ENCODE measurements at places on chromosomes 7 and 10.

DNA sequence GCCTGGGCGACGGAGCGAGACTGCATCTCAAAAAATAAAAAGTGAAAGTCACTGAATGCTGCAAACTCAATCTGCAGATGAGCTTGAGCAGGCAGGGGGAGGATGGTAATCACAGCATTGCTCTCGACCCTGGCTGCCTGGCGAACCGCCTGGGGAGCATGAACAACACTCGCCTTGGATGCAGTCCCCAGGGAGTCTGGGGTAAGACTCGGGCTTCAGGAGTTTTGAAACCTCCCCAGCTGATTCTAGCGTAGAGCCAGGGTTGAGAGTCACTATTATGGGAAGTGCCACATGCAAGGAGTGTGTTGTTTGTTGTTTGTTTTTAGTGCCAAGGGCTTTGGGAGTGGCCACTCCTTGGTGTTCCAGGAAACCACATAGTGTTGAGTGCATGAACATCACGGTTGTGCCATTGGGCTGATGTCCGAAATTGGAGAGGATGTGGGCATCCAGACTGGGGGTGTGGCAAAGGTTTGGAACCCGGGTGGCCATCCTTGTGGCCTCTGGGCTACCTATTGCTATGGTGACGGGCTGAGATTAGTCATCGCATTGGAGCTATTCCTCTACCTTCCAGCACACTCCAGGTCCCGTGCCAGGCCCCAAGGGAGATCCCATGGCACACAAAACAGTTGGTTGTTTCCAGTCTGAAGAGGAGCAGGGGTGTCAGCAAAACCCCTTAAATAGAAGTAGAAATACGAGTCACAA, 92.6 kb downstream of the RGS10 start:
- no peak for DNase-seq

DNA sequence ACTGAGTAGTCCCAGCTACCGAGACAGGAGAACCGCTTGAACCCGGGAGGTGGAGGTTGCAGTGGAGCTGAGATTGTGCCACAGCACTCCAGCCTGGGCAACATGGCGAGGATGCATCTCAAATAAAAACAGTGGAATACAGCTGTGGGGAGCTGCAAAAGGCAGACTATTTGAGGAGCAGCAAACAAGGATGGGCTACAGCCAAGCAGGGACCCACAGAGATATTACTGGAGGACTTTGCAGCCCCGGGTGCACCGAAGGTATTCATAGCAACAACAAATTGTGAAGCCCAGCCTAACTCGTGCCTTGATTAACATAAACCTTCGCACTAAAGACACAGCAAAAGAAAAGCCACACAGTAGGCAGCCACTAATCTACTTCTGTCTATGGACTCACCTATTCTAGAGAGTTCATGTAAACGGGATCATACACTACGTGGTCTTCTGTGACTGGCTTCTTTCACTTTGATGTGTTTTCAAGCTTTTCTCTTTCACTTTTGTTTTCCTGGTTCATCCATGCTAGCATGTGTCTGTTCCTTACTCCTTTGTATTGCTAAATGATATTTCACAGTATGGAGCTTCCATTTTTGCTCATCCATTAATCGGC, 34.0 kb downstream of the PODXL start:
- DNase-seq, result no peak

- no peak for DNase-seq
Measured at GRCh38 chr10:60006062-60006461, 99.7 kb upstream of the CCDC6 start.

GRCh38 chr7:2611401-2611800, 20.4 kb upstream of the TTYH3 start:
- no peak for DNase-seq

- DNase-seq, result no peak
Measured at GRCh38 chr7:1219498-1219897, 13.2 kb upstream of the UNCX start.

DNA sequence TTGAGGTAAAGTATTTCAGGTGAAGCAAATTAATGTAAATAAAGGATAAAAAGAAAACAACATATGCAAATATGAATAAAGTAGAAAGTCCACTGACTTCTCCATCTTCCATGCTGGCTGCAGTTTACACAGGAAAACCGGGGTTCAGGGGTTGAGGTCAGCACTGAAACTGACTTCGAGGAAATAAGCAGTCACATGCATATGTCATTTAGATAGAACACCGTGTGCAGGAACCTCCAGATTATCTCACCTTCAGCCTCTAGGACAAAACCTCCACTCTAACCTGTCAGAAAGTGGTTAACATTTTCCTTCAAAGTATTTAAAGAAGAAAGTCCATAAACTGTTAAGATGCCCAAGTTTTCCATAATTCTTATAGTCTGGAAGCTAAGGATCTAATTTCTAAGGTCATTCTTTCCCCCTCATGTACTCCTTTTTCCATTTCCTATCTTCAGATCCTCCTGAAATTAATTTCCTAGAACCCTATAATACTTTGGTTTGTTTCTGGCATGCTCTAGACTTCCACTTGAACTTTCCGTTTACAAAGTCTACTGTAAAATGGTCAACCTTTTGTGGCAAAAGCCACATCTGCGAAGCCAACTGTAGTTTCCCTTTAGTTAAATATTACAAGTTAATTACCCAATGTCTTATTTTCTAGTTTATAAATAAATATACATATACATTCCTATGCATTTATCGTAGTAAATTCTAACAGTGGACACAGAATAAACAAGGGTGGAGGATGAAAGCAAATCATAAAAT, 173.3 kb downstream of the RAPGEF5 start:
- no peak for DNase-seq

- no peak for DNase-seq
Measured at GRCh38 chr10:128161031-128161430, 34.8 kb upstream of the MKI67 start.

DNA sequence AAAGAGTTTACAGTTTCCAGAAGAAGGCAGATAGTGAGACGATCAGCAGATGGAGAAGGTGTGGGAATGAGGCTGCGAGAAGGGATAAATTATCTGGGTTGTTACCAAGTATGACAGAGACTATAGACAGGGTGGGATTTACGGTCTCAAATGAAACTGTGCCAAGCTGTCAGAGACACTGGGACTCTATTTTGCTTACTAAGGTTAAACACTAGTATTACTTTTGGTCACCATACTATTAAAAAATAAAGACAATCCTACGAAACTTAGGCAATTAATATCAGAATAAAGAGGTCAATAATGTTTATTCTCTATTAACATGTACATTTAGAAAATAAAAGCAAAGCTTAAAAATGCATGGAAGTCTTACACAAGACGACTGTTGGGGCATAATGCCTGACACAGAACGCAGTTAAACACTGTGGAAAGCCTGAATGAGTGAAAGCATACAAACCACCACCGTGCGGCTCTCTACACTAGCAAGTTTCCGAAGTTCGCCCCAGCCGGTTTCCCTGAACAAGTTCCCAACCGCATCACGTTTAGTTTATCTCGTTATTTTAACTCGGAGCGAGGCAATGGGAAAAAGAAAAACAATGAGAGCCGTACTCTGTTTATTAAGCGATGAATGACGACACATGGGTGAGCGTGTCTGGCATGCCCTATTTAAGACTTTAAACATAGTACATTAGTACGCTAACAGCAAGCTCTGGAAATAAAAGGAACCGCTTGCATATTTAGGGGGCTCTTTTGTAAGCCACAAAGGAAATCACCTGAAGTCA, 909 bp upstream of the CC2D2B start:
- DNase-seq, result no peak

DNA sequence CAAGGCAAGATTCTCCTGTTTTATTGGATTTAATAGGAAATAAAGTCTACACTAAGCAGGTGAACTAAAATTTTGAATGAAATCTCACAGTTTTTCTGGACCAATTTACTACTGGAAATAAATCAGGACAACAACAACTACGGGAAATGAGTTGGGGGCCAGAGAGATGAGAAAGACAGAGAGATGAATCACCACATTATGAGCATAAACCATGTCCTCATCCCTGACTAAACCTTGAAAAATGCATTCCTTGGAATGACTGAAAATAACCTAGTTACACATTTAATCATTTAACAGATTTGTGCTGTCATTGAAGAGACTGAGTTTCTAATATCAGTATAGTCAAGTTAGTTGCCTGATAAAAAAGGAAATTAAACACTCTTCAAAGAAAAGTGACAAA, 608.4 kb upstream of the KCND2 start:
- no peak for DNase-seq

DNA sequence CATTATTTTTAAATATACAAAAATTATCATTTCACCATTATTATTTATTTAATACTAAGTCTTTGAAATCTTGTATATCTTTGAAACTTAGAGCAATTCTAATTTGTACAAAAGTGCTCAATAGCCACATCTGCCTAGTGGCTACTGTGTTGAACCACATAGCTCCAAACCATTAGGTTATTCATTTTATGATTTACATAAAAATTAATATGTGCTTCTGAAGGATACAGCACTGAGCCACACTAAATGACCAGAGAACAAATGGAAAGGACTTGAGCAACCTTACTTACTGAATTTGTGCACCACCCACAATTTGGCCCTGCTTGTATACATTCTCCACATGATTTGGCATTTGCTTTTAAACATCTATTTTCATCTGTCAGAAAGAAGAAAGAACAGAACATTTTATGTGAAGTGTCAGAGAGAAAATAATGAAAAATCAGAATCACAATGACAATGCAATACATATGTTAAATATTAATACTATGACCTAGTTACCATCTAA, 25.8 kb downstream of the ITGB1 start:
- DNase-seq, result no peak

All from COR-L47 (cell line).